ENCODE measurements at places on chromosomes 4 and X.

DNA sequence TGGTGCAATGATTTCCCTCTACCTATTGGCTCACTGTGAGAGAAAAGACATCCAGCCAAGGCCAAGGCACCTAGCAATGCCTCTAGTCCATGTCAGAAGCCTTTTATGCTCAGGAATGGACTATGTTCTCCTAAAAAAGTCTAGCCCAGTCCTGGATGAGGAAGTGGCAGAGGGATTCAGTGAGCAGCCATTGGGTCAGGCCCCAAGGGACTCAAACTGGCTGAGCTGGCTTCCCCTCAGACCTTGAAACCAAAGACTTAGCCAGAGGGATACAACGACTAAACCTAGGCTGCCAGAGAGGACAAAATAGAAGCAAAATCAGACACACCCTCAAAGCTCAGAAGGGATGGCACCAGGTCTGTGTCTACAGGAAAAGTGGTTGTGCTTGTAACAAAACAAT is 49.1 kb downstream of the ARHGEF9 start:
- no peak for DNase-seq

GRCh38 chr4:162645381-162645780 is 481.6 kb upstream of the FSTL5 start:
- no peak for DNase-seq

GRCh38 chrX:148337873-148338272 is 162.5 kb upstream of the AFF2 start:
- DNase-seq, result no peak

DNA sequence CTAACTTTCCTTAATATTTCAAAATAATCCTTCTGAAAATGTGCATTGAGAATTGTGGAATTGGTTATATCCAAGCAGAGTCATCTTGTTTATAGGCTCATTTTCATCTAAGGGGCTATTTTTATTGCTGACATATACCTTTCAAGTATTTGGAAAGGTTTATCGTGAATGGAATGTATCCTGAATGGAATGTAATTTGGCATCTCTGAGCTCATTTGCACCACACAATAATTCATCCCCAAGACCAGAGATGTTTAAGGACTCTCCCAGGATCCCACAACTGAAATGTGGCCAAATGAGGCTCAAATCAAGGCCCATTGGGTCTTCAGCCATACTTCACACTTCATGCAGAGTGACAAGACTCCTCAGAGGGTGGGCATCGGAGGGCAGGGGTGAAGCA is 7.5 kb upstream of the SETD7 start:
- no peak for DNase-seq

- no peak for DNase-seq
These were observed 91.6 kb downstream of the SHROOM3 start for GRCh38 chr4:76526585-76526990.

- DNase-seq, result no peak
These were observed 119.7 kb upstream of the PCDH7 start for GRCh38 chr4:30600246-30601017.

- no peak for DNase-seq
These were observed 1682.7 kb upstream of the AGA start for GRCh38 chr4:179124957-179125356.

- no peak for DNase-seq
These were observed 622.4 kb downstream of the BCOR start for GRCh38 chrX:39475372-39475771.

- no peak for DNase-seq
These were observed 32.7 kb downstream of the MFAP3L start for GRCh38 chr4:169993531-169993930.

- DNase-seq, result no peak
These were observed 104.9 kb upstream of the ARMCX2 start for GRCh38 chrX:101764538-101764937.

GRCh38 chr4:21134994-21135393 is 434.7 kb downstream of the PACRGL start:
- peak; percentile 6 for DNase-seq

- DNase-seq, result no peak
These were observed 108.9 kb downstream of the UNC5C start for GRCh38 chr4:95439896-95440295.

- DNase-seq, result no peak
These were observed 4.1 kb downstream of the FOXP3 start for GRCh38 chrX:49260221-49260985.

DNA sequence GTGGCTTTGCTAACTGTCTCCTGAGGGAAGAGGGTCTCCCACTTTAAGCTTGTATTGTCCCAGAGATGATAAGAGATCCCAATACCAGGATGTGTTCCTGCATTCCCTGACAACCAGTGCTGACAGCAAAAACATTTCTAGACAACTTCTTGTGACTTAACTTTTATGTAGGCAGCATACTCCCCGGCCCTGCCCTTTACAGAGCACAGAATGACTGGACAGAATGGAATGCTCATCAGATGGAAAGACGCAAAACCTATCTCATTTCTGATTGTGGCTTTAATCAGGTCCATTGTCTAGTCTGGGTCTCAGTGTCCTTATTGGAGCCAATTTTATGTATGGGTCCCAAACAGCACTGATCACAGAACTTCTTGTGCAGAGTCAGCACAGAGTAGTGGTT is 18.2 kb upstream of the PLAC1 start:
- no peak for DNase-seq

DNA sequence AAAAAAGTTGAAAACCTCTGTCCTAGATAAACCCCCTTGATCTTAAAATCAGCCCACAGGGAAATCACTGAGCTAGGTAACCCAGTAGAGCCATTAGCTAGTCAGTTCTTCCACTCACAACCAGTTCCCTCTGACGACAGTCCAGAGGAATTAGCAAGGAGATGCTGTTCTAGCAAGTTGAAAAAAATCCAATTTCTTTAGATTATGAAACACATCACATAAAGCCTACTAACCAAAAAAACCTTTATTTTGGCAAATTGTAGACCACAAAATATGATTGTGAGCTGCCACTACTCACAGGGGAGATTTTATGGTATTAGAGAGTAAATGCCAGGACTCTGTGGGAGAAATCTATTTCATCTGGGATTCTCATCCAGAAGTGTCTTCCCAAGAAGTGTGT is 22.6 kb downstream of the ADAMTS3 start:
- no peak for DNase-seq

DNA sequence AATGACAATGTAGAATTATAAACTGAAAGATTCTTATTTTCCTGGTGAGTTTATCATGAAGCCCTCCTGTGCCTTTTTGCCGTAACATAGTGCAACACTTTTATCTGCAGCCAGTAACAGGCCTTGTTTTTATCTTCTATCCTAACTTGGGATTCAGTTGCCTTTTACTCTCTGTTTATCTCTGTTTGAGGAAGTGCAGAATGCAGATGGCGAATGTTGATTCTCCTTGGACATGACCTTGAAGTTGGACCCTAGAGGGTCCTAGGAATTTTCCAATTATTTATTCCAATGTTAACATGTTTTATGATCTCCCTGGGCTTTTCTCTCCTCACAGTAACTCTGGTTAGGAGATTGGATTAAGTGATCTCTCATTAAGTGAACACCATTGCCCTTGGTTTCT is 165.0 kb downstream of the FMR1NB start:
- no peak for DNase-seq

- DNase-seq, result no peak
These were observed 10.8 kb downstream of the ALB start for GRCh38 chr4:73414936-73415271.

GRCh38 chrX:46294234-46294633 is 251.0 kb downstream of the ZNF674 start:
- no peak for DNase-seq

GRCh38 chr4:105710012-105710600 is 1.5 kb downstream of the GSTCD start:
- DNase-seq, result no peak

DNA sequence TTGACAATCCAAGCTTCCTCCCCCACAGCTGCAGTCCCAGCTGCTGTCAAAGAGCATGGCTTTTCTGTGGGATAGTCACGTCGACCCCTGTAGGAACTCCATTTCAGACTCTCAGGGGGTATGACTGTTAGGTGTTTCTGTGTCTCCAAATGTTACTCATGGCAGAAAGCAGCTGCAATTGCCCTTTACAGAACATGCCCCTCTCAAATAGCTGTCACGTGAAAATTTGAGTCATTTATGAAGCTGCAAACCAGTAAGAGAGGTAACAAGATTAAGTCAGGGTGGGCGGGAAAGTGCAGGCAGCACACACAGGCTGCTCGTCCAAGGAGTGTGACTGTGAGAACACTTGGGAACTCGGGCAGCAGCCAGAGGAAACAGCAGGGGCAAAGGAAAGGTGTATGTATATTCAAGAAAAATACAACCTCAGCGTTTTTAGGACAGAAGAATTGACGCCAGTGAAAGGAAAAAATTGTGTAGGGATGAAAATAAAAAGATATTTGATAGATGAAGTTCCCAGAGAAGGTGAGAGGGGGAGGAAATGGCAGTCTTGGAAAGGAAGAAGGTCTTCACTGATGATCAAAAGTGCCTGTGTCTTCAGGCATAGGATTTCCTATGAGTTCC is 66.5 kb upstream of the TMEM184C start:
- no peak for DNase-seq

- no peak for DNase-seq
These were observed 34.8 kb upstream of the AFAP1 start for GRCh38 chr4:7974425-7974824.

DNA sequence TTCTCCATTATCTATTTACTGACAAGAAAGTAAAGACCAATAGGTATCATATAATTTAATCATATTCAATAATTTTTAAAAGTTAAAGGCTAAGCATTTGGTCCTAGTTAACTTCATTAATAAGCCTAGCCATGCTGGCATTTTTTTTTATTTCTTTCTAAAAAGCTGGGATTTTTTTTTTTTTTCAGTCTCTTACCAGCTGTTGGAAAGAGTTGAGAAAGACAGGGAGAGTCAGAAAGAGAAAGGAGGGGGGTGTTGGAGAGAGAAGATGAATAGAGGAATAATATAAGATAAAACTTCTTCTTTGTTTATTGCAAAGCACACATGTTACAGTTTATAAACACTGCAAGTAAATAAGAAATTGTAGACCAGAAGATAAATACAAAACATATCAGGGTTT is 5.9 kb upstream of the NR3C2 start:
- DNase-seq, result no peak

DNA sequence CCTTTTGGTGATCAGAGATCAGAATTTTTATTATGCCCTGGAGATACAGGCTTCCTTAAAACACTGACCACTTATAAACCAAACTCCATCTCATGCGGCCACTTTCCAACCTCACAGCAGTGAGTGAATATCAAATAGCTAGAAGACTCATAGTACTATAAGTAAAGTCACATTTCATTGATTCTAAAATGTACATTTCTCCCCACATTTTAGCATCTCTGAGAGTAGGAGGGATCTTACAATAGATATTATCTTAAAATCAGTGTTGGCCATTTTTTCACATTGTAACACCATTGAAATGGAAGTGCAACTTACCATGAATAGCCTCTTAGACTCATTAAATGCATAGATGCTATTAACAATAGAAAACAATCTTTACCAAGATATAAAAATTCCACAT is 17.4 kb downstream of the PCYT1B start:
- no peak for DNase-seq

- no peak for DNase-seq
These were observed 27.0 kb upstream of the PDGFC start for GRCh38 chr4:156998500-156999174.

- no peak for DNase-seq
These were observed 75.2 kb downstream of the SPRY1 start for GRCh38 chr4:123471655-123472369.

DNA sequence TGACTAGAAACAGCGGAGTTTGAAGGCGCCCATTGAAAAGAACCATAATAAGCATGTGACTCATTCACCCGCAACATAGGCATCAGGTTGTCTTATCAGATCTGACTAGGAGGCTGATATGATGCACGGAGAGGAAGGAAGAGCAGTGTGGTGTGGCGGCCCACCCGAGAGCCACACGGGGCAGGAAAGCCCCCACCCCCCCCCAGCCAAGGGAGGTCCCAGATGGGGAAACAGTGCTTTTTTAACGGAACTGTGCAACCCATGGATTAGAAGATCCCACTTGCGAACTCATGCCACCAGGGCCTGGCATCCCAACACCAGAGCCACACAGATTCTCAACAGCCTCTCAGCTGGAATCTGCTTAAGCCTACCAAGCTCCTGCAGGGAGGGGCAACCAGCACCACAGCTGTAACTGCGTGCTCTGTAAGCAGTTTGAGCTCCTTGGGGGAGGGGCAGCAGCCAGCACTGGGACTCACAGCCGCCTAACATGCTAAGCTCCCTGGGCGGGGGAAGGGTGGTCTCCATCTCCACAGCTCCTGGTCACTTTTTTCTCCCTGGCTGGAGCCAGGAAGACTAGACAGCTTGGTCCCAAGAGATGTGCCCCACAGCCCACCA is 466.2 kb downstream of the PDGFC start:
- DNase-seq, result peak; percentile 92

DNA sequence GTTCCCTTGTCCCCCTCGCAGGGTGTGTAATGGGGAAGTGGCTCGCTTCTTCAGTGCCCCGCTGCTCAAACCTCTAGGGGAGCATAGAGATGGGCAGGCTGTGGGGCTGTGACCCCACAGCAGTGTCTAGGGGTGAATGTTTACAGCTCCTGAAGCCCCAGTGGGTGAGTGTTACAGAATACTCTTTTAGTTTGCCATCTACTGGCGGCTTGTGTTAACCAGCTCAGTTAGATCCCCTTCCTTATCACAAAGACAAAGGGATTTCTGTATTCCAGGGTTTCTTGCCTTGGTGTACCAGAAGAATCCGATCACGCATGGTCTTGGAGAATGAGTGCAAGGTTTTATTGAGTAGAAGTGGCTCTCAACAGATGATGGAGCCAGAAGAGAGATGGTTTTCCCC is 108.1 kb upstream of the IQCM start:
- no peak for DNase-seq

DNA sequence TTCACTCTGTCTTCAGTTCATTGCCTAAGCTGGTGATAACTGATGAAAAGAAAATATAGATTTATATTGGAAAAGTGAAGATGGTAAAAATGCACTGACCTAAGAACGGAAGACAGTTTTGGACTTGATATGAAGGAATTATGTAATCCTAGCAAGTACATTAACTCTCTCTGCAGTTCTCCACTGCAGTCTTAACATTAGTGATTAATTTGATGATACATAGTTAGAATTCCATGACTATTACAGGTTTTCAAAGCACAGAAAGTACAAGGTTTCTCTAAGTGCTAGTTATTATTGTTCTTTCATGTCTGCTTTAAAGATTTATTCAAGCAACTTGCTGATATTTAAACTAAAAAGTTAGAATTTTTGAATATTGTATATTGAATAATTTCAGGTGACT is 1591.7 kb upstream of the ADGRL3 start:
- no peak for DNase-seq

GRCh38 chrX:38038501-38038900 is 32.1 kb downstream of the SYTL5 start:
- no peak for DNase-seq

- no peak for DNase-seq
These were observed 340.9 kb upstream of the PITX2 start for GRCh38 chr4:110963662-110964280.

- no peak for DNase-seq
These were observed 35.3 kb upstream of the HGFAC start for GRCh38 chr4:3406431-3406830.
